ENCODE measurements at places on chromosomes 16 and 17.

DNA sequence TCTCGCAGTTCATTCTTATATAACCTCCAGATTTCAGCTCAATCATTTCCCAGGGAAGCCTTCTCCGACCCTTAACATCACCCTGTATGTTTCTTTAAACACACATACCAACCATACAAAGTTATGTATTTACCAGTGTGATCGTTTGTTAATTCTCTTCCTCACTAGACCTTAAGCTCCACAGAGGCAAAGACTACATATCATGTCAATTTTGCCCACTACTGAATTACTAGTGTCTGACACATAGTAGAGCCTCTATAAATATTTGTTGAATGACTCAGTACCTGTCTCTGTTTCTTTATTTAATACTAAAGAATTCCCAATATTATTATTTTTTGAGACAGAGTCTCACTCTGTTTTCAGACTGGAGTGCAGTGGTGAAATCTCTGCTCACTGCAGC is 137.2 kb downstream of the SHISA9 start:
- no peak for DNase-seq

- DNase-seq, result no peak
Measured at GRCh38 chr17:17179371-17179827, 26.7 kb downstream of the PLD6 start.

DNA sequence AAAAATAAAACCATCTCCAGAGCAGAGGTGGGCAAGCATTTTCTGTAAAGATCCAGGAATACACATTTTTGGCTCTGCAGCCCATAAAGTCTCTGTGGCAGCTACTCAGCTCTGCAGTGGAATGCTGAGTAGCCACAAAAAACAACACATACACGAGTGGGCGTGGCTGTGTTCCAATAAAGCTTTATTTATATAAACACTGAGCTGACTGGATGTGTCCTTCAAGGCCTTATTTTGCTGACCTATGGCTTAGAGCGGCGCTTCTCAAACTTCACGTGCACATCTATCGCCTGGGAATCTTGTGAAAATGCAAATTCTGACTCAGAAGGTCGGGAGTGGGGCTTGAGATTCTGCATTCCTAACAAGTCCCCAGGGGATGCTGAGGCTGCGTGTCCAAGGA is 39.7 kb downstream of the XYLT1 start:
- no peak for DNase-seq

- DNase-seq, result no peak
Measured at GRCh38 chr17:43841282-43841681, 5.7 kb upstream of the CD300LG start.

GRCh38 chr17:31310260-31310659 is 3.6 kb downstream of the EVI2B start:
- no peak for DNase-seq

DNA sequence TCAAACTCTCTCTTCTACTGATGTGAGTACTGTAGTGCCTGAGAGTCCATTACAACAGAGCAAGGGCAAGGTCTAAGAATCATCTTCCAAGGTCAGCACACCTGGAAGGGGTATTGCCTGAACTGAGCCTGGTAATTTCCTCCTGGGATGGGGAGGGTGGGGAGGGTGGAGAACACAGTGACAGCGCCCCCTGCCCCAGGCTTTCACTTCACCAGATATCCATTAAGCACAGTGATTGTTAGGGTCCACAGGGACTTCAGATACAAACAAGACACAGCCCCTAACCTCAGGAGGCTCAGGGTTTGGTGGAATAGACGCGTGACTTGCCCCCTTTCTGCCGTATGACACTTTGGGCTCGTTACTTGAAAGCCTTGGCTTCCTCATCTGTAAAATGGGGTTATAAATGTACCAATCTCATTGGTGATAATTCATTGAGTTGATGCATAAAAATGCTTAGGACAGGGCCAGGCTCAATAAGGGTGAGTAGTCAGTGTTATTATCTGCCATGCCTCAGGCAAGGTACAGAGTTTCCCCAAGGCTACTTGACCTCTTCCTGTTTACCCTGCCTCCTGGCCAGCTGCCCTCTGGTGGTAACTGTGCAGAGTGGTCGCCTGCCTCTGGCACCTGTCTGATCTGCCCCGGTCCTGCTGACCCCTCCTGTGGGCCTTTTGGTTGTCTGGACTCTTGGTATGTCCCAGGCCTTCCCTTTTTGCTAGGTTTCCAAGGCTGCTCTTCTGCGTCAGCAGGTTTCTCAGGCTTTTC is 13.1 kb upstream of the BRD7 start:
- DNase-seq, result no peak

DNA sequence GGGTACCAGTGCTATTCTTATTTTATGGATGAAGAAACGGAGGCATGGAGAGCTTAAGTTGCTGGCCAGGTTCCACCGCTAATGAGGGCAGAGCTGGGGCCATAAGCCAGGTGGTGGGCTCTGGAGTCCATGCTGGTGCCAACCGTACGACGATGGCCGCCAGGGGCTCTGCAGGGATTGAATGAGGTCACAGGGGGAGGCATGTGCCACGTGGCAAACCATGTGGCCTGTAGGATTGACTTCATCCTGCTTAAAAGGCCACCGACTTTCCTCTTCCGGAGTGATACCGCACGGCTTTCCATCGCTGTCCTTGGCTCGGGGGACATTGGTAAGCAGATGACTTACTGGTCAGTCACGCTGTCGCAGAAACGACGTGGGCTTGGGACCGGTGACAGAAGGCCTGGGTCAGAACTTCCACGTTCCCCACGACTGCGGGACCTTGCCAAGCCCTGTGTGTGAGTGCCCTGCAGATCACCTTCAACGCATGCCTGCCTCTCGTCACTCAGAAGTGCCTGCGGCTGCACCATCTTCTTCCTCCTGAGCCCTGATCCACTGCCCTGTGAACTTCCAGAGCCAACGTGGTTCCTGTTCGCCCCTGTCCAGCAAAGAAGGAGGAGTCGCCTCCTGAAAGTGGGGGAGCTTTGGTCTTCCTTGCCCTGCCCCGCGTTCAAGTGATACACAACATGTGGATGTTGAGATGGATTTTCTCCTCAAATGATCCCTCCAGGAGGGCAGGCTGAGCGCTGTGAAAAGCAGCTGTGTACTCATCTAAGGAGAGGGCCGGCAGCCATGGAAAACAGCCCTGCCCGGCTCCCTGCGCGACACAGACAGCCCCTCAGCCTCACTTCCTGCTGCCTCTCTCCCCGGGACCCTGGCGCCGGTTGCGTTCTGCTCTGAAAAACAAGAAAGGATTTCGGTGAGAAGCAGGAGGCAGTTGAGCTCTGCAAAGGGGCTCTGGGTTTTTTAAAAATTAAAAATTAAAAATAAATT is 176.7 kb downstream of the C16orf95 start:
- no peak for DNase-seq

- DNase-seq, result no peak
Measured at GRCh38 chr17:50165867-50166517, at the start of gene SGCA. Gene SGCA (plus strand): TSS chr17:50166005. CDS start chr17:50166041, 36 bp downstream.

DNA sequence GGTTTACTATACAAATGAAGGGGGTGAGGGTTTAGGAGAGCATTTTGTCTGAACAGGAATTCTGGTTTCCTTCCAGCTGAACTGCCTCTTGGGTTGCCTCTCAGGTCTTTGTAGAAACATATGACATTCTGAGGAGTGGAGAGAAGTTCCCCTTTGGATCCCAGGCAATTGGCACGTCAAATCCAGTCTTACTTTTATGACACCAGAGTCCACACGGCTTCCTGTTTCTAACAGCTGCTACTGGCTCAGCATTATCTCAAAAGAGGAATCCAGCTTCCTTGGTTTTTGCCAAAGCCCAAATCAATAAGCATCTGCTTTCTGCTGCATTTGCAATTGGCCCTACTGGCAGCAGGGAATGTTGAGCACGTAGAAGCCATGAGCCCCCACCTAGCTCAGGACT is 97.6 kb upstream of the FAM20A start:
- DNase-seq, result no peak

DNA sequence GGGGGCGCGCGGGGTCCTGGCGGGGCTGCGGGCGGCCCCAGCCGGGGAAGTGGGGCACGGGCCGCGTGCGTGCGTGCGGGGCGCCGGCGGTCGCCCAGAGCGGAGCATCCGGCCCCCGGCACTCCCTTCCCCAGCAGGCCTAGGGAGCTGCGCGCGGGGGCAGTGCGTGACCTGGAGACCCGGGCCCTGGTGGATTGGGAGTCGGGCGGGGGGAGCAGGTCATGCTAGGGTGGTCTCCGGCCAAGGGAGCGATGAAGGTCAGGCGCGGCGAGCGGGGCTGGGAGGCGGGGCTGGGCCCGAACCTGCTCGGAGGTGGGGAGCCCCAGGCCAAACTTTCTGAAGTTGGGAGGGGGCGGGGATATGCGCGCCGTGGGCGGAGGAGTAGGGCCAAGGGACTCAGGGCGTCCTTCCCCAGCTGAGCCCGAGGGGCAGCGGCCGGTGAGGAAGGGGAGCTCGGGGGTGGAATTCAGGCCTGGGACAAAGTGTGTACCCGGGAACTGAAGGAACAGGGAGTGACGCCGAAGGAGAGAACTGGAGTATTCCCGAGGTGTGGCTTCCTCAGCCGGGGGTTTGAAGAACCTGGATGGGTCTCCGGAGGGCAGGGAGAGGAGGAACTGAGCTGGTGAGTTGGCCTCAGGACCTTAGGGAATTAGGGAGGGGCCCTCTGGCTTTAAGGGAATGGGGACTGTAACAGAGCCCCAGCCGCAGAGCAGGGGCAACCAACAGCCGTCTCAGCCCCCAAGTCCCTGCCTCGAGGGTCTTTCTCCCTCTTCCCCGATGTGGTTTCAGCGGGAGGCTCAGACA is 589 bp downstream of the XYLT2 start:
- peak; percentile 9 for DNase-seq

- DNase-seq, result no peak
Measured at GRCh38 chr17:1162116-1162855, 17.5 kb downstream of the ABR start.

DNA sequence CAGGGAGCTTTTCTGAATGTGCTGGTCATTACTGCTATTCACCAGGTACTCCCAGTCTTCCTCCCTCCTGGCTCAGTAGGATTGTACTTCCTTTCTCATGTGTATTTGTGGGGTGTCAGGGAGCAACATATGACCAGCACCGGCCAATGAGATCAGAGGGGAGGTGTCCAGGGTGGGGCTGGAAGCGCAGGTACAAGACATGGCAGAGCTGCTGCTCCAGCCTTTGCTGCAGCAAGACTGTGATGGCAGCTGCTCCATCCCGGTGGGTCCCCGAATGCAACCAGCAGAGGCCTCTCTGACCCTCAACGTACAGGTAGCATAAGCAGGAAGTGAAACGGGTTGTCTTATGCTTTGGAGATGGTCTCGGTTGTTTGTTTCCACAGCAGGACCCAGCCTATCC is 53.8 kb upstream of the CACNG5 start:
- no peak for DNase-seq

DNA sequence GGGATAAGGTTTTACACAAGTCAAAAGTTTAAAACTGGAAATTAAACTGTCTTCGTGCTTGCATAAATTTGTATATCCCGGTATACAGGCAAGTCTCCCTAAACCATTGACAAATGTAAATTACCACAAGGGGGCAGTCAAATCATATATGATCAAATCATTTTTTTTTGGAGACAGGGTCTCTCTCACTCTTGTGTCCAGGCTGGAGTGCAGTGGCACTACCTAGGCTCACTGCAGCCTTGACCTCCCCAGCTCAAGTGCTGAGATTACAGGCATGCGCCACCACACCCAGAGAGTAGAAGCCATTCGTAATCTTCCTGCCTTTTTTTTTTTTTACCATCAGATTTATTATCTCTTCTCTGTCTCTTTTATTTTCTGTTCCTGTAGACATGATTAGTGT is 18.5 kb downstream of the TOP2A start:
- DNase-seq, result no peak

DNA sequence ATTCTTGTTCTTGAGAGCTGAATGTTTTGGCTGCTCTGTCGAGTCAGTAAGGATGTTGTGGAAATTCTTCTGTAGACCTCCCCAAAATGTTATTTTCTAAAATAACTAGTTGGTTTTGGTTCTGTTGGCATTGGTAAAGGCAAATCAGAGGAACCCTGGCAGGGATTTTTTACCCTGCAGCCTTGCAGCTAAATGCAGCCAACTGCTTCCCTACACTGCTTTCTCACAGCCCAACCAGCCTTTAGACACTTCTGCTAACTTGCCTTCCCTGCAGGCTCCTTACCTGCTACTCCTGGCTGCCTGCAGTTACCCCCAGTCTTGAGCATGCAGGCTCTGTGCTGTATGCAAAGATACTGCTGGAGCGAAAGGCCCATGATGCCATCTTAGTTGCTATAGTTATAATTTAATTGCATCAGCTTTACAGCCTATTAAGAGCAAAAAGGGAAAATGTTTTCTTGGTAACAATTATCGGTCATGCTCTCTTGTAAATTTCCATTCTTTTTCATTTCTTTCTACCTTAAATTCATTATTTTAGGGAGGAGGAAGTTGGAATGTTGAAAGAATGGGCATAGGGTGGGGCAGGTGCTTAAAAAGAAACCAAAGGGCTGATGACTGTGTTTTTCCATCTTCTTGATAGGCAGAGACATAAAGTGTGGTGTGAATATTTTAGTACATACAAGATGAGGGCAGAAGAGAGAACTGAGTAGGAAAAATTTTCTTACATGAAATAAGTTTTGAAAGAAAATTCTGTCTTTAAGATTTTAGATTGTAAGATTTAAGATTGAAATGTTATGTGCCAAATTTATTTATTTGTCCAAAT is 20.0 kb downstream of the NUP93 start:
- DNase-seq, result peak; percentile 14

GRCh38 chr16:2691491-2692248 is 9.3 kb downstream of the KCTD5 start:
- DNase-seq, result no peak

DNA sequence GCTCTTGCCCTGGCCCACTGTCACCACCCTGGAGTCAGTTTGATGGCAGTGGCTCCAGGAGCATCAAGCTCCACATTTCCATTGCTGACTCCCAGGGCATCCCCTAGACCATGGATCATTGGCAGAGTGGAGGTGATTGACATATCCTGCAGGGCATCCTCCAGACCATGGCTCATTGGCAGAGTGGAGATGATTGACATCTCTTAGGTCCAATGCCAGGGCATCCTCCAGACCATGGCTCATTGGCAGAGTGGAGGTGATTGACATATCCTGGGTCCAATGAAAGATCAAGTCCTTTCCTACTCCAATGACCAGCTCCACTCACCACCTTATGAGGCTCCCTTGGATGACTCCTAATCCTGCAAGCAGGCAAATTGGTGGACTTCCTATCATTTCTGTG is 174.3 kb upstream of the NLRP1 start:
- no peak for DNase-seq

GRCh38 chr16:47644166-47644565 is 183.0 kb downstream of the PHKB start:
- no peak for DNase-seq

- DNase-seq, result no peak
Measured at GRCh38 chr17:549177-550040, 165.2 kb downstream of the VPS53 start.

- peak; percentile 28 for DNase-seq
Measured at GRCh38 chr16:84138824-84139627, 6.0 kb downstream of the HSDL1 start.

DNA sequence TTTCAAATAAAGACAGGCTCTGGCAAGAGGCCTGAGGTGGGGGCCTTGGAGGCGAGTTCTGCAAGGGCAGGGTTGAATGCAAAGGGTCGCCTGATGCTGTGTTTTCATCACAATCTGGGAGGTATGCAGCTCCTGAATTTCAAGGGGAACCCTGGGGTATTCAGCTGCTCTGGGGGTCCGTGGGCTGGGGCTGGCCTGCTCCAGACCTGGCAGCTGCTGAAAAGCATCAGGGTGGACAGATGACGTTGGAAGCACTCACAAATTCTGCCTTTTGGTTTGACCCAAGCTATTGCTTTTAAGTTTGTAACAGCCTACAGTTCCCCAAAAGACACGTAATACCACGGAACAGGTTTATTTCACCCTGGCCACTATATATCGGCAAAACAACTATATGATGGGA is 1.3 kb downstream of the DNAH17 start:
- no peak for DNase-seq

GRCh38 chr17:19018600-19018950 is 14.0 kb upstream of the FAM83G start:
- DNase-seq, result no peak

- no peak for DNase-seq
Measured at GRCh38 chr17:48625495-48626244, 488 bp downstream of the HOXB9 start.

Measured in GF-D8 (cell line).